ENCODE measurements at places on chromosomes 5 and 9. TPM values are rescaled to one million over a fixed set of nuclear protein-coding genes. Genes with fewer than 3 reads are reported as not detected.

The TMOD1 gene
- 25.7 TPM for total RNA-seq

The C9 gene
- not detected for total RNA-seq

The HRH2 gene
- 1.0 TPM for total RNA-seq

The GPR107 gene
- 11.4 TPM for total RNA-seq

The SET gene
- total RNA-seq: 595 TPM

The G3BP1 gene
- total RNA-seq: 55.1 TPM

The TNC gene
- total RNA-seq: 3.3 TPM
